ENCODE measurements at places on chromosomes 6 and 20.

- no peak for DNase-seq
Measured at GRCh38 chr6:138691595-138692057, 81.9 kb upstream of the CCDC28A start.

GRCh38 chr6:154239392-154239791, 117.2 kb downstream of the IPCEF1 start:
- DNase-seq: no peak

GRCh38 chr6:79515436-79515835, 21.8 kb downstream of the LCA5 start:
- DNase-seq: no peak

DNA sequence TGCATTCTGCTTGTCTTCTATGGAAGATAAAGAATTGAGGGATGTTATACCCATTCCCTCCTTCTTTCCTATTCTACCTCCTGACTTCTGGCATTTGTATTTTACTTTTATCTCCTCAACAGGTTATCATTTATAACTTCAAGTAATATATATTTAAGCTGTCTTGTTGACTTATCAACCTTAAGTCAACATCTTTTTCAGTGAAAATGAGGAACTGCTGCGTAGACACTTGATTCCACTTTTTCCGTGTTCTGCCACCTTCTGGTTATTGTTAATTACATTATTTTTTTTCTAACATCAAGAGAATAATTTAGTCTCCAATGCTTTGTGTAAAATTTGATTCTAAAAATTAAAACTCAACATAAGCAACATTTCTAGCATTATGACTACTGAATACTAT, 107.5 kb downstream of the PRKN start:
- DNase-seq: no peak

DNA sequence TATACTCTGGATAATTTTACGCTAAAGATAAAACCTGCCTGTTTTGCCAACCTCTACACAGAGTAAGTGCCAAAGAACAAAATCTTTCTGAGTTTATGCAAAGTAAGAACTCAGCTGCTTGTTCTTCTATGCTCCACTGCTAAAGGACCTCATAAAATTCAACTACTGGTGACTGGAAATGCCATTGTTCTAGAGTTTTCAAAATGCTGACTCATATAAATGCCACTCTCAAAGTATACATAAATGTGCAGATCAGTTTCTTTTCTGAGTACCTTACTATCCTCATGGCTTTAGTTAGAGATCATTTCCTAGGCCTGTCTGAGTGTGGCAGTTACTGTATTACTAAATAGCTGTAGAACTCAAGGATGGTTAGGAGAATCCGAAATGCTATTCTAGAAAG, 45.6 kb downstream of the LYRM4 start:
- no peak for DNase-seq

DNA sequence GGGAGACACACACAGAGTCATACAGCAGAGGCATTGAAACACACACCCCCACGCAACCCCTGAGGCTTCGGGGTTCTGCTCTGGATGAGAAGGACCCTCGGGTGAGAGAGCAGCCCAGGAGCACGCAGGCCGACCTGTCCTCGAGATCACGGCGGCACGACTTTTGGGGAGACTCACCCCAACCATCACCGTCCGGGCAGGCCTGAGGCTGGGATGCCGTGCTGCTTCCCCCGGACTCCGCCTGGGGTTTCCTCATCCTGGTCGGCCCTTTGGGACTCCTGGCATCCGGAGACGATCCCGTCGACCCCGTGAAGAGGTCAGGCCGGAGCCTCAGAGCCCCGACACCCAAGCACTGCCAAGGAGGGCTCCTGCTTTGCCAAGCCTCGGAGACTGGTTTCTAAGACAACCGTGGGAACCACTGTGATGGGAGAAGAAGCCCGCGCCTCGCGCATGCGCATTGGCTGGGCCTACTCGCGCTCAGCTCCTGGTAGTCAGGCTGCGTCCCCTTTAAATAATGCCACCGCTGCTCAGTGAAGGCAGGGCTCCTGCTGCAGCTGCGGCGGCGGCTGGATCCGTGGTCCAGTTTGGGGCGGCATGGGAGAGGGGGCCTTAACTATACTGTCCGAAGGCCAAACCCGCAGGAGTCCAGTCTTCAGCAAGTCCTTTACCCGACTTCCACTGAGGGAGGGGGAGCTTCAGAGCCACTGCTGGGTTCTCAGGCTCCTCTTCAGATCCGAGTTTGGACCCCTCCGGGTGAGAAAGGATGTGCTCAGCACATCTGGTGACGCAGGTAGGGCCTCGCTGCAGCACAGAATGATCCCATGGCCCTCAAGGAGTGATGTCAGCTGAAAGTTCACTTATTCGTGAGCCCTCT, 171.4 kb upstream of the ZNF337 start:
- no peak for DNase-seq

DNA sequence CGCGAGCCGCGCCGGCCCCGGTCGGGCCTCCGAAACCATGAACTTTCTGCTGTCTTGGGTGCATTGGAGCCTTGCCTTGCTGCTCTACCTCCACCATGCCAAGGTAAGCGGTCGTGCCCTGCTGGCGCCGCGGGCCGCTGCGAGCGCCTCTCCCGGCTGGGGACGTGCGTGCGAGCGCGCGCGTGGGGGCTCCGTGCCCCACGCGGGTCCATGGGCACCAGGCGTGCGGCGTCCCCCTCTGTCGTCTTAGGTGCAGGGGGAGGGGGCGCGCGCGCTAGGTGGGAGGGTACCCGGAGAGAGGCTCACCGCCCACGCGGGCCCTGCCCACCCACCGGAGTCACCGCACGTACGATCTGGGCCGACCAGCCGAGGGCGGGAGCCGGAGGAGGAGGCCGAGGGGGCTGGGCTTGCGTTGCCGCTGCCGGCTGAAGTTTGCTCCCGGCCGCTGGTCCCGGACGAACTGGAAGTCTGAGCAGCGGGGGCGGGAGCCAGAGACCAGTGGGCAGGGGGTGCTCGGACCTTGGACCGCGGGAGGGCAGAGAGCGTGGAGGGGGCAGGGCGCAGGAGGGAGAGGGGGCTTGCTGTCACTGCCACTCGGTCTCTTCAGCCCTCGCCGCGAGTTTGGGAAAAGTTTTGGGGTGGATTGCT, 1.3 kb downstream of the VEGFA start:
- peak; percentile 37 for DNase-seq

DNA sequence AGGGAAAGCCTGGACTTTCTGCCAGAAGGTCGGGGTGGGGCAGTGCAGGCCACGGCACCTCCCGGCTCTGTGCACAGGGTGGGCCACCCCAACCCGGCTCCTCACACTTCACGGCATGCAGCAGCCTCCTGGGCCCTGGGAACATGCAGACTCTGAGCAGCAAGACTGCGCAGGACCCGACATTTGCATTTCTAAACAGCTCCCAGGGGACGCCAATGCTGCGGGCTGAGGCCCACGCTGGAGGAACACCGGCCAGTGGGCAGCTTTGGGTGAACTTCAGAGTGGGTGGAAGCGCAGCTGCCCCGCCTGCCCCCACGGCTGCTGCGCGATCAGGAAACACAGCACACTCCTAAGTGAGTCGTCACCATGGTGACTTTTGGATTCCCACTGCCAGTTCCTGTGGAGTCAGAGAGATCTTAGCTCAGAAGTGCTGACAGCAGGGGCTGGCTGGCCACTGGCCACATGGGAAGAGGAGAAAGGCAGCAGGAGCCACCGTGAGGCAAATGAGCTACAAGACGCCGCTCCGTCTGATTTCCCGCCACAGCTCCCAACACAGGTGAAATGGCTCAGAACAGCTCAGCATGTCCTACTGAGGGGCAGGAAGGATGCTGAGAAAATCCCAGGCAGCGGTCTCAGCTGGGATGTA, 52.1 kb downstream of the RNASET2 start:
- no peak for DNase-seq

- DNase-seq: no peak
Measured at GRCh38 chr6:83132121-83132520, 60.9 kb downstream of the PGM3 start.

- no peak for DNase-seq
Measured at GRCh38 chr20:13865791-13866351, 81.0 kb downstream of the NDUFAF5 start.

DNA sequence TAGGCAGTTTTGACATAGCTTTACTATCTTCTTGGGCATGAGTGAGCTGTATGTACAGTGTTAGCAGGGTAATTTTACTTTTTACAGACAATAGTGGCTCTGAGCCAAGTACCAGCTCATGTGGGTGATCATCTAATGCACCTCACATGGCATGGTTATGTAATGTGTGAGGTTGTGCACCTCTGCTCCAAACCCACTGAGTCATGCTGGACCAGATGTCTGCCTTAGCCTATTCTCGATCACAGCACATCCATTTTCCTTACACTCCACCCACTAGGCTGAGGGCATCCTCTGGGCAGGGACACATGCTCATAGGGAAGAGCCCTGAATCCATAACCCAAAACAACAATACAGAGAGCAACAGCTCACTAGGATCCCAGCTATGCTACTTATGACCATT, 71.6 kb upstream of the FBXL4 start:
- no peak for DNase-seq

Measured in CD8-positive, alpha-beta memory T cell (primary cell).